ENCODE measurements at places on chromosomes 16 and 17. TPM values are rescaled to one million over a fixed set of nuclear protein-coding genes. Genes with fewer than 3 reads are reported as not detected.

SERPINF2 gene
- 1.9 TPM for total RNA-seq

CDC27 gene
- 24.4 TPM for total RNA-seq

KRTAP2-2 gene
- not detected for total RNA-seq

KCNJ16 gene
- not detected for total RNA-seq

OR1F1 gene
- not detected for total RNA-seq

PRCD gene
- 0.94 TPM for total RNA-seq

TPSG1 gene
- total RNA-seq = not detected

INCA1 gene
- 1.6 TPM for total RNA-seq

ZNF385C gene
- total RNA-seq = not detected

MYH1 gene
- total RNA-seq = not detected

ST6GALNAC2 gene
- total RNA-seq = 2.4 TPM

TP53 gene
- 44.9 TPM for total RNA-seq

PTGES3L gene
- total RNA-seq = 0.12 TPM

NDRG4 gene
- total RNA-seq = 9.2 TPM

KRTAP1-5 gene
- not detected for total RNA-seq

EPN3 gene
- total RNA-seq = 0.51 TPM

XPO6 gene
- 62.4 TPM for total RNA-seq

CARD14 gene
- total RNA-seq = not detected

DNASE1L2 gene
- 0.26 TPM for total RNA-seq

TNFRSF17 gene
- not detected for total RNA-seq

SOX9 gene
- 4.2 TPM for total RNA-seq

MYH2 gene
- 3.5 TPM for total RNA-seq

RHBDL1 gene
- total RNA-seq = 4.4 TPM

LAT gene
- total RNA-seq = 6.7 TPM

ASGR1 gene
- total RNA-seq = 0.85 TPM

EFCAB5 gene
- 0.12 TPM for total RNA-seq

ADORA2B gene
- 14.9 TPM for total RNA-seq

RNU2-1 gene
- total RNA-seq = not detected

SDR42E2 gene
- total RNA-seq = not detected

ACSM5 gene
- not detected for total RNA-seq

TAF15 gene
- 17.7 TPM for total RNA-seq

C16orf46 gene
- total RNA-seq = 0.12 TPM

CNEP1R1 gene
- 27.1 TPM for total RNA-seq

CCL16 gene
- not detected for total RNA-seq

ZNF423 gene
- 13.9 TPM for total RNA-seq

EPX gene
- total RNA-seq = not detected

CD68 gene
- 22.7 TPM for total RNA-seq

LGALS9C gene
- total RNA-seq = not detected

ACAP1 gene
- total RNA-seq = not detected

KRT36 gene
- total RNA-seq = not detected

NHLRC4 gene
- 3.8 TPM for total RNA-seq

DDX19B gene
- total RNA-seq = 39.7 TPM

CCL17 gene
- total RNA-seq = not detected

CDRT15 gene
- total RNA-seq = not detected

IL4R gene
- total RNA-seq = 8.9 TPM

ITGA2B gene
- 0.35 TPM for total RNA-seq

CFAP97D1 gene
- total RNA-seq = not detected

MAP1LC3B gene
- total RNA-seq = 48.5 TPM

Measured in pericardium fibroblast (primary cell).